NCI-H146 (cell line): ENCODE measurements at places on chromosomes 3 and 15.

DNA sequence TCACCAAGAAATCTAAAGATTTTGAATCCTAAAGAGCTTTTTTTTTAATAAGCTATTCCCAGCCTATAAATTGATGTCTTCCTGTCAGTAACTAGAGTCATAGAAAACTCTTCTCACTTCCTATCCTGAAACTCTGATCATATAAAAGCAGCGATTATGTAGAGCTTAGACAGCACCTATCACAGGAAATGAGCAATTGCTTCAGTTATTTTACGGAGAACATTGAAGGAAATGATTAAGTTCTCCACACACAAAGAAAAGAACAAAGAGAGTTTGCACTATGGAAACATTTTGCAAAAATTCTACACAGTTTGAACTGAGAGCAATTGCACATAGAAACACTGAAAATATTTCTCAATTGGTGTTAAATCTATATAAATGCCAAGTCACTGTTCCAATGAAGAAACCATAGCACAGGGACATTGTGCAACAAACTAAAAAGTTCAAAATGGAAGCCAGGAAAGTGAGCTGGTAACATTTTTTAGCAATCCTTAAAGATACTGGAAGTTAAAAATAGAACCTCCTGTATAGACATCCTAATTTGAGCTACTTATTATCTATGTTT, 291.5 kb upstream of the ARHGEF26 start:
- DNase-seq, result no peak

GRCh38 chr3:126923423-126923822, 59.5 kb upstream of the PLXNA1 start:
- no peak for DNase-seq

DNA sequence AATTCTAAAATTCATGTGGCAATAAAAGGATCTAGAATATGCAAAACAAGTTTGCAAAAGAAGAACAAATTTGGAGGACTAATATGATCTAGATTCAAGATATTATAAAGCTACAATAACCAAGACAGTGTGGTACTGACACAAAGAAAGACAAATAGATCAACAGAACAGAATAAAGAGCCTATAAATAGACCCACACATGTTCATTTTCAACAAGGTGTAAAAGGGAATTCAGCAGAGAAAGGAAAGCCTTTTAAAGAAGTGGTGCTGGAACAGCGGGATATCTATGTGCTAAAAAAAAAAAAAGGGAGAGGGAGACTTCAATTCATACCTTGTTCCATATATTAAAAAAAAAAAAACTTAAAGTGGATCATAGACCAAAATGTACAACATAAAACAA, 149.0 kb downstream of the WDR76 start:
- peak; percentile 37 for DNase-seq

- DNase-seq, result no peak
Observed at GRCh38 chr3:152550284-152550683, 281.6 kb downstream of the MBNL1 start.

- no peak for DNase-seq
Observed at GRCh38 chr3:12727481-12727880, 31.6 kb downstream of the TMEM40 start.
